ENCODE measurements at places on chromosomes 1 and 21.

GRCh38 chr1:89171067-89171438 is 4.8 kb downstream of the GBP7 start:
- DNase-seq: no peak

GRCh38 chr1:9169601-9170137 is 40.8 kb upstream of the GPR157 start:
- DNase-seq: no peak

GRCh38 chr1:204464701-204465100 is 29.9 kb downstream of the PIK3C2B start:
- DNase-seq: no peak

- DNase-seq: no peak
These were observed 13.7 kb upstream of the MFSD2A start for GRCh38 chr1:39940980-39941871.

DNA sequence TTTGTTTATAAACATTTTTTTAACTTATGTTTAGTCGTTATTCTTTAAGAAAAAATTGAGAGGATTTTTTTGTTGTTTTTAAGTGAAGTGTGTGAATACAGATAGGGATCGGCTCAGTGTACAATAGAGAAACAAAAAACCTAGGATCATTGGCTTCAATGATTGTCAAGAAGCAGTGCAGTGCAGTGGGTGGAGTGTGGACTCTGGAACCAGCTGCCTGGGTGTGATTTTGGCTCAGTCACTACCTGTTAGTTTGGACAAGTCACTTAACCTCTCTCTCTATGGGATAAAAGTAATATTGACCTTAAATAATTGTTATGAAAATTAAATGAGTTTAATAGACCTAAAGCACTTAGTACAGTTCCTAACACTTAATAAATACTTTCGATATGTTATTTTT is 41.3 kb downstream of the SCCPDH start:
- DNase-seq: no peak

DNA sequence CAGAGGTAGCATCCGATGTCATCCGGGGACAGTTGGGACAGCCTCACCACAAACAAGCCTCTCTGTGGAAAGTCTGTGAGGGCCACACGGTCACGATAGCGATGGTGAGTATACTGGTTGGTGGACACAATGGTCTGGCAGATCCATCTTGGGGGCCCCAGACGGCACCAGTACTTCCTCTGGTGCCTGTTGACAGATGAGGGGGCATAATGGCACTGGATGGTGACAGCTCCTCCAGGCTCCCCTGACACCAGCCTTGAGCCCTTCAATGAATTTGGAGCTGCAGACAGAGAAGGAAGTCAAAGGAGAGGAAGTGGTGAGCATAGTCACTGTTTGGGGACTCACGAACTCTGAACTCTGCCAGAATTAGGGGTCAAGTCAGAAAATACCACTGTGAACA is 8.0 kb downstream of the FCAMR start:
- DNase-seq: no peak

- DNase-seq: no peak
These were observed 7.2 kb upstream of the SEMA4A start for GRCh38 chr1:156146020-156146768.

DNA sequence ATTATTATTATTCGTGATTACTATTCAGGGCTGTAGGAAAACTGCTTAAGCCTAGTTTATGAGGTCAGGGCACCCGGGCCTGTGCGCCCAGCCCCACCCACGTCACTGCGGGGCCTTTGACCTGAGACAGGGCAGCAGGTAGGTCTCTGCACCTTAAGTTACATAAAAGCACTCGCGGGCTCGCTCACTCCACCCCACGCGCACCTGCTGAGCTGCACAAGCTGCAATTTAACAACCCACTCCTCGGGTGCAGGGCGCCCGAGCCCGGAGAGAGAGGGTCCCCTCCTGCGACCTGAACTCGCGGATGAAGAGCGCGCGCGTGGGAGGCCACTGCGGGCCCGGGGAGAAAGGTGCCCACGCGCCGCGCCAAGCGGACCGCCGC is 477 bp downstream of the ICMT start:
- DNase-seq: peak; percentile 60

GRCh38 chr1:80529546-80529945 is 1271.2 kb upstream of the ADGRL2 start:
- no peak for DNase-seq

GRCh38 chr1:32187850-32188249 is 8.4 kb downstream of the TXLNA start:
- no peak for DNase-seq

DNA sequence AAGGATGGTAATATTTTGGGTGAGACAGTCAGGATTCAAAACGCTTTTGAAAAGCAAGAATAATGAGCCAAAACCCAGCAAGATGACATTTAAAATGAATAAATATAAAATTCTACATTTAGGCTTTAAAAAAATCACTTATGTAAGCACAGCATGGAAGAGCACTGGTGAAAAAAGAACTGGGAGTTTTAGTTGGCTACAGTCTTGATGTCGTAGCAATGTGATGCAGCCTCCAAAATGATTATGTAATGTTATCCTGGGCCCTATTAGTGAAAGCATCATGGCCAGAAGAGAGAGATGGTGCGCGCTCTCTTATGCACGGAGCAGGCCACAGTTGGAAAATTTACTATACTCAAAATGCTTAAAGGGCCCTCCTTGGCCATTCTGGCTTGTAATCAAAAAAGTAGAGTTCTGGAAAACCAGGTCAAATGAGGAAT is 5.1 kb downstream of the KCNJ9 start:
- no peak for DNase-seq

GRCh38 chr1:62493656-62494055 is 56.8 kb downstream of the USP1 start:
- no peak for DNase-seq

GRCh38 chr1:27444632-27445031 is 45.3 kb downstream of the WASF2 start:
- no peak for DNase-seq

GRCh38 chr1:147493349-147493748 is 48.0 kb upstream of the BCL9 start:
- no peak for DNase-seq

- DNase-seq: no peak
These were observed 12.9 kb upstream of the ENSA start for GRCh38 chr1:150642296-150642695.

DNA sequence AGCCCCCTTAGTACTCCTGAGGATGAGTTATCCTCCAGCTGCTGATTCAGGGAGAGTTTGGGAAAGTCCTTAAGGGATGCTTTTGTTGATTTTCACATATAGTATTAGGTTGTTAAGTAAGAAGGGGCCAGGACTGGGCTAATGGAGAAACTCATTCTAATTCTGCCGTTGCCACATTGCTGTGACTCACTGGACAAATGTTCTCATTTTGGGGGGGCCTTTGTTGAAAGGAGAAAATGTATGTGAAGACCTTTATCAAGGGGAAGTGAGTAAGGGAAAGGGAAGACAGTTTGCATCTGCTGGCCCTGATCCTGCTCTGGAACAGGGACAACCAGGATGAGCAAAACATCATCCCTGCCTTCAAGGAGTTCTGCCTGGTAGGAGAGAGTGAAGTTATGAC is 123.2 kb upstream of the FGGY start:
- DNase-seq: no peak

GRCh38 chr1:239718571-239718970 is 332.2 kb downstream of the CHRM3 start:
- no peak for DNase-seq

DNA sequence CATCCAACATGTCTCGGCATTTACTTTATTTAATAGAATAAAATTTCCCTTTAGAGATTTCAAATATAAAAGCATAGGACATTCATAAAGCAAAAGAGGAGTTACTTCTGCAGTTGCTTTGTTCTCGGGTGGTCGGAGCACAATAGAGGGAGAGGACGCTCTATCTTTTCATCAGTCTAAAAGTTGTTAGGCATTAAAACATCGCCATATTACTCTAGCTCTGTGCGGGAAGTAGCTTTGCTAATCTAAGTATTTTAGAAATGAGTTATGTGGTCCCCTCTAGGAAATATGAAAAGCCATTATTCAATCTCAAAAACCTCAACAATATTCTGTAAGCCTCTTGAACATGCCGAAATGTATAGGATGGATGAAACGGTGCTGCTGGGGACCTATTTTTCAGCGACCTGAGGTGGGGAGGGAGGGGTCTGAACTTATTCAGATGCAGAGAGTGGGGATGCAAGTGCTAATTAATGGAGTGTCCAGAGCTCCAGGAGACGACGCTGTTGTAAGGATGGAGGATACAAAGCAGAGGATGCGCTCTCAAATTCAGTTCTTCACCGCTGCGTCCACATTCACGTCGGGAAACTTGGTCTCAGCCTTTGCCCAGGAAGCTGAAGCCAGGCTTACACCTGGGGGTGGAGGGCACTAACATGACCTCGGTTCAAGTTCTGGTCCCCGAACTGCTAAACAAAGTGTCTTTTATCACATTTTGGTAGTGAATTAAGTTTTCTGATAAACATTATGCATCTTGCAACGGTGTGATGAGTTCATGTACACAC is 6.3 kb downstream of the CDKN2C start:
- no peak for DNase-seq

GRCh38 chr1:10768552-10768951 is 27.9 kb downstream of the CASZ1 start:
- no peak for DNase-seq

DNA sequence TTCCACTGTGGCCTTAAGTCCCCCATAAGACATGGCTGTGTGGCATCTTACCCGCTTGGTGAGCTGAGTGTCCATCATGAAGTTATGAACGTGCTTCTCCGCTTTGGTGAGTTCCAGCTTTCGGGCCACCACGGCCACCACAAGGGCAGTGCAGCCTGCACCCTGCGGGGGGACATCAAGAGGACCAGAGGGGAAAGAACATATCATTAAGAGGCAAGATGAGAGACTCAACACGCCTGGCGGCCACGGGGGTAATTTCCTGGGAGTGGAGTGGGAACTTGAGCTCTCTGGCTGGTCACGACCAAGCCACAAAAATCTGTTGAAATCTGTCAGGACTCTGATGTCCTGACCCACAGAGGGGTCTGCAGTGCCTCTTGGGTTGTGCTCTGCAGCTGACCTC is 117.9 kb upstream of the ADAR start:
- no peak for DNase-seq

DNA sequence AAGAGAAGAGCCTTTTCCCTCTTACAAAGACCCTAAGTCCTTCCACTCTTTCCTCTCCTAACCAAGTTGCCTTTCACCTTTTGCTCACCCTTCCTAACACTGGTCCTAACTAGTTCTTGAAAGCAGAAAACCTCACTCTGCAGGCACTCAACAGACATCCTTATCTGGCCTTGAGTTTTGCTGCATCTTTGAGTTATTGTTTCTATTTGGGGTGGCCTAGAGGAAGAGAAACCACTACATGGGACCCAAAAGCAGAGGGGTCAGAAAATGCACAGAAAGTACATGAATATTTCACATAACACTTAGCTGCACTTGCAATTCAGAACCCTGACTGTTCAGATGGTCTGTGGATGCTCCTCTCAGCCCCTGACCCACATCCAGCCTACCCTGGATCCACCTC is 178.3 kb upstream of the SYT6 start:
- DNase-seq: no peak

DNA sequence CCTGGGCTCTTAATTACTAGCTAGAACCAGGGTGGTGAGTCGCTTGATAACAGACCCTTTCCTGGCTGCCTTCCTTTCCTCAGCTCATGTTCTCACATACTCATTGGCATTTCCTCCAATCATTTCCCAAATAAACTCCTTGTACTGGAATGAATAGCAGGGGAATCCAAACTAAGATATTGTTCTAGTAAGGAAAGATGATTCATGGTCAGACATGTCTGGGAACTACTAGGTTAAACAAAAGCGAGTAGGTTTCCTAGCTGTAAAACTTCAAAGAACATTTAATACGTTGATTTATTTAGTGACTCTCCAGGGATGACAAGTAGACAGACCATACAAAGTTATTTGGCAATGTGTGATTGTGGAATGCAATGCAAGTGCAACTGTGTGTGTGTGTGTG is 121.2 kb upstream of the KCNJ6 start:
- no peak for DNase-seq

DNA sequence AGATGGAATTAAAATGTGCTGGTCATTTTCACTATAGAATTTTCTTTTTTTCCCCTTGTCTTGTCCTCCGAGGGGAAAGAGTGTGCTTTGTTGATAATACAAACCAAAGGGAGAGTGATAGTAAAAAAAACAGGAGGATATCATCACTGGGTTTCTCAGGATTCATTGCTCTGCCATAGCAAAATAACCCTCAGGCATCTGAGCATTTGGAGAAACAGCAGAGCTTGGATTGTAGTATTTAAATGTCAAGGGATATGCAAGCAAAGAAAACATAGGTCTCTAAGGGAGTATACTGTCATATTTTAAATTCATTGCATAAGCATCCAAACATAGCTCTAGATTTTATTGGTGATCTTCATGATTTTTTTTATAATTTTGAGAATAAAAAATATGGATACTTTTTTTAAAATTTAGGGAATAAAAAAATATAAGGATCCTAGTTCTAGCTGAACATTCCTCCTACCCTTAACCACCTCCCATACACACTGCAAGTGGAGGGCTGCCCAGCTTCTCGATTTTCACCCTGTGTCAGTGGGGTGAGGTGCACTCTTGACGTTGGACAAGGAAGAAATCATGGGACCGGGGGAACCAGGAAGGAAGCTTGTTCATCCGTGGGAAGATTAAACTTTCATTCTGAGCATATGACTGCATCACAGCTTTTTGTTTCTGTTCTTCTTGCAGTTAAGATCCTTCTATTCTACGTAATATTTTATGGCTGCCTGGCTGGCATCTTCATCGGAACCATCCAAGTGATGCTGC is 4.4 kb downstream of the ATP1B1 start:
- DNase-seq: no peak

DNA sequence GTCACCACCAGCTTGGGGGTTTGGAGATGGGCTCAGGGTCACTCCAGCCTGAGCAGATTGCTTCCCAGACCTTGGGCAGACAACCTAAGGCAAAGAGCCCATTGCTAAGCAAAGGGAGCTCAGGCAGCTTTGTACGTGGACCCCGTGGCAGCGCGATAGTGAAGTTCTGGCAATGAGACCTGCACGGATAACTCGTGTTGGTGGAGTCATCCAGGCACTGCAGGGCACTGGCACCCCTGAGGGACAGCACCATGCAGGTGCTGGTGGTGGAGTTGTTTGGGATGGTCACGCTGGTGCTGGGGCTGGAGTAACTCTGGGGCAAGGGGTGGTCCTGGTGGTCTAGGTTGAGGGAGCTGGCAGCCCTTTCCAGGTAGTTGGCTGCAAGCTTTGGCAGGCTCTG is 13.6 kb upstream of the HSPG2 start:
- DNase-seq: no peak

DNA sequence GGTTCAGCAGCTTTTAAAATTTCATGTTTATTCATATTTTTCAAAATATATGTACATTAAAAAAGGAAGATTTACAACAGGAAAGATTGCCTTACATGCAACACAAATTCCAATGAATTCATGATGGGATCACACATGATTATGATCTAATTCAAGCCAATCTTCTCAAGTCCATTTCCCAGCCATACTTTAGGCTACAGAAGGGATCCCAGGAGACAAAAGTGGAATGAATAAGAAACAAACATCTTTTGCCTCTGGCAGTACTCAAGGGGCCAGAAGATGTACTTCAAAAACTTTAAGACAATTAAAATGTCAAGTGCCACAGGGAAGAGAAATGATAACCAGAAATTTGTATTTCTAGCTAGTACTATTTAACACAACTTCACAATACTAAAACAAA is 10.2 kb upstream of the SH2D5 start:
- DNase-seq: no peak

Data from liver (tissue), 10 donors.